ENCODE measurements at places on chromosomes 13 and 19.

GRCh38 chr19:51525651-51526050 is 5.8 kb downstream of the SIGLEC6 start:
- DNase-seq: no peak

DNA sequence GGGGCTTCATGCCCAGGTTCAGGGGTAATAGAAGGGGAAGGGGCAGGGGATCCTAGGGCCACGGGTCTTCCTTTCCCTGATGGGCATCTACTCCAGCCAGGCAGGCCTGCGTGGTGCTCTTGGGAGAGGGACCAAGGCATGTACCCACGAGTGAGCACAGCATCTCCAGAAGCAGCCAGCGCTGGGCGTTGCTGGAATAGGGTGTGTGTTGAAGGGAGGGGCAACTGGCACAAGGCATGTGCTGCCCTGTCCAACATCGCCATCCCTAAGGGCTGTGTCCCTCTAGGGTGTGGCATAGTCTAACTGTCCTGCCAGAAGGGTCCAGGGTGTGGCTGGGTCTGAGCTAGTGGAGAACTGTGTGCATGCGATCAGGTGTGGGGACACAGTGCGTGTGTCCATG is 2.9 kb downstream of the NOTCH3 start:
- DNase-seq: no peak

DNA sequence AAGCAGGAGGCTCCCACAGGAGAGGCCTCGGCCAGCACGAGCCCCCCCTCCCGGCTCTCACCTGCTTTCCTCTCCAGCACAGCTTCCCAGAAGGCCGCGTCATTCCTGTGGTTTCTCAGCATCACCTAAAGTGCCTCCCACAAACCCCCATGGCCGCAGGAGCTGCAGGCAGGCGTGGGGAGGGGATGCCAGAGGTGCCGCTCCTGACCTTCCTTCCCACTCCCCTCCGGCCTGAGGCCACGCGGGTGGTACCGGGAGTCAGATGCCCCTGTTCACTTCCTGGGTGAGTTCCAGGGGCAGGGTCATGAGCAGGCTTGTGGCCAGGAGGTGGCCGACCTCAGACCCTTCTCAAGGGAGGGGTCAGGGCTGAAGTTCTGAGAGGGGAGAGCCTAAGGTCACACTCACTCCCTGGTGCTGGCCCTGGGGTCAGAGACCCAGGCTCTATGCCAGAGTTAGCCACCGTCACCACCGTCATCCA is 14.4 kb upstream of the NPAS1 start:
- no peak for DNase-seq

DNA sequence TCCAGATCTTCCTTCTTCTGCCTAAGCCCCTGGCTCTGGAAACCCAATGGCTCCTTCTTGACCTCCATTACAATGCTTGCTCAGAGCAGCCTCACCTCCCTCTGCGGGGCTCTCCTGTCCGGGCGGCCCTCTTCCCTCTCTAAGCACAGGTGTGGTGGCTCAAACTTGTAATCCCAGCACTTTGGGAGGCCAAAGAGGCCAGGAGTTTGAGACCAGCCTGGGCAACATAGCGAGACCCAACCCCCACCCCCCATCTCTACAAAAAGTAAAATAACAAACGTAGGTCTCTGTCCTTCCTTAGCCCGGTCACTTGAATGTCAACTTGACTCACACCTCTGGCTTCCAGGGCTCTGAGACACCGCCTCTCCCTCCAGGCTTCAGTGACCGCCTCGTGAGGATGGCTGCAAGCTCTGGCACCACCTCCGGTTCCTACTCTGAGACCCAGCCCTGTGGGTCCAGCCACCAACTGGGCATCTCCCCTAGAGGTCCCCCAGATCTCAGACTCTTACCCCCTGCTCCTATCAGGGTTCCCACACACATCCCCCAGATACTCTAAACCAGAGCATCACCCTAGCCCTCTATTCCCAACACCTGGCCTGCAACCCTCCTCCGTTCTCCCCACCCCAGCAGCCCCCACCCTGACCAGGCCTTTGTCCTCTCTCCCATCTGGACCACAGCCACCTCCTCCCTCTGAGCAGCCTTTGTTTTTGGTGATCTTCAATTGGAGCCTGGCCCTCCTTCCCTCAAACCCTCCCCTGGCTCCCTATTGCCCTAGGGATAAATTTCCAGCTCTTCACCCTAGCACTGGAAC is 4.7 kb upstream of the TLE2 start:
- DNase-seq: no peak

GRCh38 chr13:100214886-100215285 is 126.0 kb downstream of the PCCA start:
- no peak for DNase-seq

GRCh38 chr13:67372868-67373464 is 142.8 kb upstream of the PCDH9 start:
- DNase-seq: no peak

GRCh38 chr13:60137911-60138560 is 25.7 kb downstream of the DIAPH3 start:
- no peak for DNase-seq

GRCh38 chr19:51887522-51888498 is at the start of gene ZNF577:
ZNF577 (minus strand) TSS chr19:51887951; CDS start chr19:51880382, 7,569 bp downstream.
- DNase-seq: no peak

DNA sequence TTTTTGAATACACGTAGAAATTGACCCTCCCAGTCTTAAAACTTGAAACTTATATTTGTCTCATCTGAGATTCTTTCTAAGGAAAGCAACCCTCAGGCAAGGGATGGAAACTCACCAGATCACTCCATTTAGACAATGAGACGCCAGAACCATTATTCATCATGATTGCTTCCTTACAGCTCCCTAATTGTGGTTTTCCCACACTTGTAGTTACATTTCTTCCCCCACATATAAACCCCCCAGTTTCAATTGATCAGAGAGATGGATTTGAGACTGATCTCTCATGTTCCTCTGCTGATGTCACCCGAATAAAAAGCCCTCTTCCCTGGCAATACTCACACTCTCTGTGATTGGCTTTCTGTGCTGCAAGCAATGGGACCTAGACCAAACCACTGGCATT is 197.9 kb upstream of the STARD13 start:
- no peak for DNase-seq

- DNase-seq: no peak
These were observed 395.7 kb downstream of the SLITRK5 start for GRCh38 chr13:88066847-88067246.

DNA sequence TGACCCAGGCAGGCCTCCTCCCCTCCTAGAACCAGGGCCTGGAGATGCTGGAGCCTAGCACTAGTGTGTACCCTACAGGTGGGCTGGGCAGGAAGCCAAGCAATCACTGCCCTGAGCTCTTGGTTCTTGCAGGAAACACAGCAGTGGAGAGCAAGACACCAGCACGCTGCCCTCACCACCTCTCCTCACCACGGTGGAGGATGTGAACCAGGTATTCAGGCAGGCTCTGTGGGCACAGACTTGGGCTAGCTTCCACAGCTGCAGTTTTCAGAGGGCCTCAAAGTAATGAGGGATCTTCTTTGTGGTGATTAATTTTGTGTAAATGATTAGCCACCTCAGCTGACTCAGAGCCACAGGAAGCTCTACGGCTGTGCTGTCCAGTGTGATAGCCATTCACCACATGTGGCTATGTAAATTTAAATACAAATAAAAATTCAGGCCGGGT is 13.6 kb upstream of the GPI start:
- DNase-seq: no peak

GRCh38 chr13:95128045-95128643 is 173.1 kb downstream of the ABCC4 start:
- no peak for DNase-seq

DNA sequence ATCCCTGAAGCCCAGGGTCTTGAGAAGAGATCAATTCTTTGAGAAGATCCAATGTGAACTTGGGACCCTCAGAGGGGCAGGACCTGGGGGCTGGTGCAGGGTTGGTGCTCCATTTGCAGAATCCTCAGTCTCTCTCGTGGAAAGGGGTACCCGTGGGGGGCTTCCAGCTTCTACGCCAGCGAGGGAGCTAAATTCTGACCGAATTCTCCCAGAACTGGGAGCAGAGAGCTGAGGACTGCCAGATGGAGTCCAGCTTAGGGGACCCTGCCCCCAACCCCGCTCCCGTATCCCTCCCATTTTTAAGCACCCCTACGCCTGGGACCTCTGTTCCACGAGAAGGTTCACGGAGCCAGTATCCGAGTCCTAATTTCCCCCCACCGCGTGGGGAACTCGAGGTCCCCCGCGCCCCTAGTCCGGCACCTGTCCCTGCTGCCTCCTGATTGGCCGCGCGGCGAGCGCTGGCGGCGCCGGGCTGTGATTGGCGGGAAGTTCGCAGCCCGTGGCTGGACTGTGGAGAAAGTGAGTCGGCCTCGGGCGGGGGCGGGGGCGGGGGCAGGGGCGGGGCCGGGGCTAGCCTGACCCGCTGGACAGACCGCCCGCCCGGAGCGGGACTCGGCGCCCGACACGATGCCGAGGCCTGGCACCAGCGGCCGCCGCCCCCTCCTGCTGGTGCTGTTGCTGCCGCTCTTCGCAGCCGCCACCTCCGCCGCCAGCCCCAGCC is 4.4 kb upstream of the LTBP4 start:
- DNase-seq: no peak

DNA sequence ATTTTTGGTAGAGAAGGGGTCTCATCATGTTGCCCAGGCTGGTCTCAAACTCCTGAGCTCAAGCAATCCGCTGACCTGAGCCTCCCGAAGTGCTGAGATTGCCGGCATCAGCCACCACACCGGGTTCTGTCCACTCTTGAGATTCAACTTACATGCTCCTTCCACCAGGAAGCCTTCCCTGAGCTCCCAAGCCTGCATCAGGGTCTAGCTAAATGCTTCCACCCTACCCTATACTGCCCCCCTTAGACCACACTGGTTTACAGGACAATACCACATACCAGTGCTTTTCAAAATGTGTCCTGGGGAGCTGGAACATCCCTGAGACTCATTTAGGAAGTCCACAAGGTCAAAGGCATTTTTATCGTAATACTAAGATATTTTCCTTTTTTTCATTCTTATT is 15.1 kb upstream of the CACNG8 start:
- no peak for DNase-seq

DNA sequence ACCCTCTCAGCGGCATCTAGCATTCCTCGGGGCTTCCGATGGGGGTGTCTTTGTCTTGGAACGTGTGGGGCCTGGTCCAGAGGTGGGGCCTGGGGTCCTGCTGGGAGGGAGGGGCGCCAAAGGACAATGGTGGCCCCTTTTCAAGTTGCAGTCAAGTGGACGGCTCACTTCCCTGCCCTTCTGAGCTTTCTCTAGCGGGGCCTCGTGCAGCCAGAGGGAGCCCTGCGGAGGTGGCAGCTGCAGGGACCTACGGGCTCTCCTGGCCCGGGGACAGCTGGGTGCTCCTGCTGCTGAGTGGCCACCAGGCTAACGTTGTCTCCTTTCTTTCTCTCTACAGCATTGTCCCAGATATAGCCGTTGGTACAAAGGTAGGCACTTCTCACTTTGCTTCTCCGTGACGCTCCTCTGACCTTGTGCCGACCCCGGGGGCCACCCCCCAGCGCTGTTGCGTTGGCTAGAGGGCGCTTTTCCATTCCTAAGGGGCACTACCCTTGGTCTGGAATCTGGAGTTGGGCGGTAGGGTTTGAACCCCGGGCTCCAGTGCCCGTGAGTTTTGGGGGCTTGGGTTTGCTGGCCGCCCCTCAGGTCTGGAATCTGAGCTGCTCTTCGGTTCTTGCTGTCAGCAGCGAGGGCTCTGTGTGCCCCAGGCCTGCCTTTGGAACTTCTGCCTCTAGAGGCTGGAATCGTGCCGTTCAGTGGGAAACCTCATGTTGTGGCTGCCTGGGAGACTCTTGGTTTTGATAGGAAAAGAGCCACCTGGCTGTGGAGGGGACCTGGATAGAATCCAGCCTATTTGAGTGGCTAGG is 2.0 kb downstream of the PTBP1 start:
- DNase-seq: no peak

- no peak for DNase-seq
These were observed 26.4 kb downstream of the C13orf46 start for GRCh38 chr13:113947311-113948033.

GRCh38 chr13:28138012-28138755 is at the start of gene PAN3:
PAN3 (plus strand) TSS chr13:28138545; CDS start chr13:28138658, 113 bp downstream.
- DNase-seq: no peak

GRCh38 chr19:14402332-14403144 is 16.6 kb downstream of the DDX39A start:
- DNase-seq: no peak

- DNase-seq: no peak
These were observed 99.9 kb downstream of the GNG7 start for GRCh38 chr19:2602391-2603181.

GRCh38 chr13:23828086-23828485 is 61.1 kb downstream of the MIPEP start:
- no peak for DNase-seq

DNA sequence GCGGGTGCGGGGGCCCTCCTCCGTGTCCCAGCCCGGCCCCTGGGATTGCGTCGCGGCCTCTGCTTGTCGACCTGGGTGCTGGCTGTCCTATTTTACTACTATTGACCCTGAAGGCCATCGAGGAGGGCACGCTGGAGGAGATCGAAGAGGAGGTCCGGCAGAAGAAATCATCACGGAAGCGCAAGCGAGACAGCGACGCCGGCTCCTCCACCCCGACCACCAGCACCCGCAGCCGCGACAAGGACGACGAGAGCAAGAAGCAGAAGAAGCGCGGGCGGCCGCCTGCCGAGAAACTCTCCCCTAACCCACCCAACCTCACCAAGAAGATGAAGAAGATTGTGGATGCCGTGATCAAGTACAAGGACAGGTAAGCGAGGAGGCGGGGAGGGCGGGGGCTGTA is 48.1 kb upstream of the LDLR start:
- DNase-seq: no peak

DNA sequence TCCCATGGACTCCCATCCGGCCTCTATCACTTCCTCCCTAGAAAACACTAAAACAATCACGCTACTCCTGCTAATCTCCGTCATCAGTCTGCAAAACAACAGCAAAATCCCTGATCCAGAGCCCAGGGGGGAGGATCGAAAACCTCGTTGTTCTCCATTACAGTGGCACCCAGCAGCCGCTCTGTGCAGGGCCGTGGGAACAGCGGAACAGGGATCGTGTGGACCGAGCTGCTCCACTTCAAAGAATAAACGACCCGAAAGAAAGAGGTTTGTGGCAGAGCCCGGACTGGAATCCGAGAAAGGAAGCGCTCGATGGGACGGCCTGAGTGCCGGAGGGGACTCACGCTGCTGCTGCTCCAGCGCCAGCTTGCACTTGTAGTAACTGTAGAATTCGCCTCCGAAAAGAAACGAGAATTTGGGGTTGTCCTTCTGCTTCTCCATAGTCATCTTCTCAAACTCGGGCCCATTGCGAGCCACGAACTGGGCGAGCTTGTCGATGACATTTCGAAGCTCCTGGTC is 652 bp downstream of the CHERP start:
- no peak for DNase-seq

DNA sequence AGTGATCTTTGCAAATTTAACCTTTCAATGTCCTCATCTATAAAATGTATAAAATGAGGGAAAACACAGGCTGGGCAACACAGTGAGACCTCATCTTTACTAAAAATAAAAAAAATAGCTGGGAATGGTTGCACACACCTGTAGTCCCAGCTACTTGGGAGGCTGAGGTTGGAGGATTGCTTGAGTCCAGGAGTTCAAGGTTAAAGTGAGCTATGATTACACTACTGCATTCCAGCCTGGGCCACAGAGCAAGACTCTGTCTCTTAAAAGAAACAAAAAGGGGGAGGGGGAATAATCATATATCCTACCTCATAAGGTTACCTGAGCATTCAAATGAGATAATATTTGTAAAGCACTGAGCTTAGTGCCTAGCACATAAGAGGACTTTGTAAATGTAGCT is 5.8 kb downstream of the MTRF1 start:
- no peak for DNase-seq

GRCh38 chr19:49907745-49908446 is 11.2 kb upstream of the IL4I1 start:
- DNase-seq: no peak
